ENCODE measurements at places on chromosomes 2 and 18. TPM values are rescaled to one million over a fixed set of nuclear protein-coding genes. Genes with fewer than 3 reads are reported as not detected.

Gene COL5A2
- 35.2 TPM for total RNA-seq

Gene POMC
- total RNA-seq, result 0.91 TPM

Gene ASPRV1
- 5.6 TPM for total RNA-seq

Gene LHCGR
- 1.5 TPM for total RNA-seq

GRCh38 chr2:176496761-176497160, 227.5 kb downstream of the MTX2 start:
- DNase-seq, result no peak

- DNase-seq, result no peak
These were observed 127.5 kb downstream of the SPAG16 start for GRCh38 chr2:213411582-213412289.

- no peak for DNase-seq
These were observed 93.9 kb upstream of the RMDN2 start for GRCh38 chr2:37831081-37831780.

DNA sequence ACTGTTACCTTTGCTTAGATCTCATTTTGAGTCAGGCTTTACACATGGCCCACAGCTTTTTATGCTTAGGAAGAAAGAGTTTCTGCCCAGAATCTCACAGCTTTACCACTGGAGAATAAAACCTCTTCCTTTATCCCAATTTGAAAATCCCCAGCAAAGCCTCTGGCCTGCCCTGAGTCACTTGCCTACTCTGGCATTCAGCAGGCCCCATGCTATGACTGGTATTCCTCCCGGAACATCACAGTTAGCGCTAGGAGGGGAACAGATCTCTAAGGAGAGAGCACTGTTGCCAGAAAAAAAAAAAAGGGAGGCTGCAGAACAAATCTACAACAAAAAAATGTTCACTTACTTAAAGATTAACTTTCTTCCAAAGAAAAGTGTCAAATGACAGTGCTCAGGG, 152.9 kb upstream of the DNMT3A start:
- DNase-seq, result no peak

- DNase-seq, result no peak
These were observed 119.1 kb downstream of the BAZ2B start for GRCh38 chr2:159497256-159497655.

DNA sequence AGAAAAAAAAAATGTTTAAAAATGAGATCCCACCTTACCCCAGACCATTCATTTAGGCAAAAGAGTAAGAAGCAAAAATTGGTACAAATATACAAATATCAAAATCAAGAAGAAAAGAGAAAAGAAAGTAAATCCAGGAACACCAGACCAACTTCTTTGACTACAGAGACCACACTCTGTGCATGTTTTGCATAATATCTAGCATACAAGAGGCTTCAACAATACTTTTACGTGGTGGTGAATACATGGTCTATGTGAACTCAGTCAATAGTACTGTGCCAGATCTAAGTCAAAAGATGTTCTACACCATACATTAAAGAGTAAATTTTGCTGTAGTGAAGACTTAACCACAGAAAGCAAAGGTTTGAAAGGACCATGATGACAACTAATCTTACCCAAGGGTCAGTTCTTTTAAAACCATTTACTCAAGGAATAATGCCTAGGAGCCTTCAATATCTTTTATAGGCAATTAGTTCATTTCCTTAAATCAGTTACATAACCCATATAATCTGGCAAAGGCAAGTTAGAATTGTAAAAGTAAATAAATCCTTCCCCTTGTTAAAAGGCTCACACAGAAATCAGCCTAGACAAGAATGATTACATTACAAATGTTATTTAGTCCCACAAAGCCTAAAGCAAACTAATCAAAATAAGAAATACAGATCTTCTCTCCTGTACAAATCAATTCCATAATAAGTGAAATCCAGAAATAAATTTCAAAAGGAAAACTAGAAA, 115.2 kb downstream of the EXOC6B start:
- no peak for DNase-seq

- DNase-seq, result no peak
These were observed 11.4 kb downstream of the TMEM182 start for GRCh38 chr2:102773149-102773705.

Measured in cerebellum (tissue), 4 donors.